NCI-H774 (cell line): ENCODE measurements at places on chromosomes 12 and 14.

DNA sequence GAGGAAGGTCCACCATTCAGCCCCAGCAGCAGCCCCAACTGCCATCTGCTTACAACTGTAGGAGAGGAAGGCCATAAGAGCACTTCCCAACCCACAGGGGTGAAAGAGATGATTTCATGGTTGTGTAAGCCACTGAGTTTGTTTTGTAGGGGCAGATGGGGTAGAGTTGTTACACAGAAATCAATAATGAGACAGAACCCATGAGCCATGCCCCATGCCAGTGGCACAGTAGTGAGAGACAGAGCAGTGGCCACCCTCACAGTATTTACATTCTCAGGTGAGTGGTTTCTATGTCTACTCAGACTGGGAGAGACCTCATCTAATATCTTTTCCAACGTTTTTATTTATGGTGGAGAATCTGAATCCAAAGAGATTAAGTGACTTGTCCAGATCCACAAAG is 68.6 kb downstream of the NUAK1 start:
- no peak for DNase-seq

DNA sequence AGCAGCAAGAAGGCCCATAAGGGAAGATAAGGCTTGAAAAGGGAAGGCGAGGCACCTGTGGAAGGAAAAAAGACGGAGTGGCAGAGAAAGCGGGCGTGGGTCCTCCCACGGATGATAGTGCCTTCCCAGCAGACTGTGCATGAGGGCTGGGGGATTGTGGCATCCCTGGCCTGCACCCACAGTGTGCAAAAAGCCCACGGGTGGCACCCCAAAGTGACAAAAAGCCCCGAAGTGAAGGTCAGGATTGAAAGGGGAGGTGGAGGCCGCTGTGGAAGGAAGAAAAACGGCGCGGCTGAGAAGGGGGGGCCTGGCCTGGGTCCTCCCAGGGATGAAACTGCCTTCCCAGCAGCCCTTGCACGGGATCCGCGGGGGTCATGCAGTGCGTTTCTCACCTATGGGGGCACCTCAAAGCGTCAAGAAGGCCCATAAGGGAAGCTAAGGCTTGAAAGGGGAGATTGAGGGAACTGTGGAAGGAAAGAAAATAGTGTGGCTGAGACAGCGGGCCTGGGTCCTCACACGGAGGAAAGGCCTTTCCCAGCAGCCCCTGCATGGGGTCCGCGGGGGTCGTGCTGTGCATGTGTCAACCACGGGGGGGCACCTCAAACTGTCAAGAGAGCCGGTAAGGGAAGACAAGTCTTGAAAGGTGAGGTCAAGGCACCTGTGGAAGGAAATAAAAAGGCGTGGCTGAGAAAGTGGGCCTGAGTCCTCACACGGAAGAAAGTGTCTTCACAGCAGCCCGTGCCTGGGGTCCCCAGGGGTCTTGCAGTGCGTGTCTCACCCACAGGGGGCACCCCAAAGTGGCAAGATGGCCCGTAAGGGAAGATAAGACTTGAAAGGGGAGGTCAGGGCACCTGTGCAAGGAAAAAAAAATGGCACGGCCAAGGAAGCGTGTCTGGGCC is 274.1 kb downstream of the ALG10 start:
- DNase-seq = no peak

DNA sequence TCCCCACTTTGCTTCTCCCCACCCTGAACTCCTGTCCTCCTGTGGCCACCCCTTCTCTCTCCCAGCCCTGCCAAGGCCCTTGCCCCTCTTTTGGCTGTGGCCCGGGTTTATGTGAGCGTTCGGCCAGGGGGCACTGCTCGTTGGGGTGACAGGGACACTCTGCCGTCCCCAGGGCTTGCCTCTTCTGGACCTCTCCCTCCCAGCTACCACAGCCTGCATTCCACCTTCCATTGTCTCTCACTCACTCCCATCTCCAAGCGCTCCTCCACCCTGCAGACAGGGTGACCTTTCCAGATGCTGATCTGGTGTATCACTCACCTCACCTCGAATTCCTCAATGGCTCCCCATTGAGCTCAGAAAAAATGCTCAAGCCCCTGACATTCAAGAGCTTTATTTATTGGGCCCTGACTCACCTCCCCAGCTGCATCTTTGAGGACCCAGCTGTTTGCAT is 1.4 kb downstream of the SERPINA9 start:
- DNase-seq = no peak

DNA sequence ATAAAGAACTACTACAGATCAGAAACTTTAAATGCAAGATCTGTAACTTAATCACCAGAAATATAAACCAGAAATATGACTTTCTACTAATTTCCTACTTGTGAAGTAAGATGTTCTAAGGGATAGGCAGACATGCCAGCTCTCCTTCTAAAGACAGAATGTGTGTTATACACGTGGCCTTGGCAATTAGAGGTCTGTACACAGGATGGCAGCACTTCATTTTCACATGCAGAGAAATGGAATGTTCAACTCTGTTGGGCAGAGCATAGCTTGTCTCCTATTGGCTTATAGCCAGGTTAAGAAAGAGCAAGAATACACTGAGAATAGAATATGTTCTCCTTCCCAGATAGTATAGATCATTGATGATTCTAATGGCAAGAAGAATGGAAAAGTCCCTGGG is 403.8 kb downstream of the DAD1 start:
- DNase-seq = no peak

- DNase-seq = no peak
Measured at GRCh38 chr14:32697114-32697513, 241.6 kb upstream of the NPAS3 start.

DNA sequence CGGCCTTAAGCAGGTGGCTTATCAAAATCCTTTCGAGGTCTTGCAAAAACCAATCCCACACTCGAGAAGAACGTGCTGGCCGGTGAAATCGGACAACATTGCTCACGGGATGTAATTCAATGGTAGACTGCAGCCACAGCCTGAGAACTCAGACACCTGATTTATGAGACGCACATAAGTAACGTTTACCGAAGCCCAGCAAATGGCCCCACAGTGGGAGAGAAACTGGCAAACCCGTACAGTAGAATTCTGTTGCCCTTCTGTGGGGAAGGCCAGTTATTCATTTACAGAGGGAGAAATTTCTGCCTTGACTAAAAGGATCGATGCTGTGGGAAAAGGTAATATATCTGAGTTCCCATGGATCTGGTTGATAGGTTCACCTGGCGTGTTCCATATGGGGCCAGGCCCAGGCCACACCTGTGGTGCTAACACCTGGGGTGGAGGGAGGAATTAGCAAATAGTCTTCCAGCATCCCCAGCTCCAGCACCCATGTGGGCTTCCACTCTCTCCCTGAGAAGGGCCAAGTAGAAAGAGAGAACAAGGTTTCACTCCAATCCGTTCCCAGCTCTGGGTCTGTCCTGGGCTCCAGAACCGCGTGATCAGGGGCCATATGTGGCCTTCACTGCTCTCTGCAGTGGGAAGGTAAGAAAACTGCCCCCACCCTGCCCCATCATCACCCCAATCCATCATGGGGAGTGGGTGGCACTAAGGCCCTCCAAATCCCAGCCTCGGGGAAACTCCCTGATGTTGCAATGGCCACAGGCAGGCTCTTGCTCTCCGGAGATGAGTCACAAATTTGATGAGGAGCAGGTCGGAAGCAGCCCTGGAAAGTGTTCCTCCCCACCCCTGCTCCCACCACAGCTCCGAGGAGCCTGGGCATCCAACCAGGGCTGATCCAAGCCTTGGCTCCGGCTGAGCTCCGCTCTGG is 12.7 kb downstream of the BDKRB1 start:
- DNase-seq = no peak

DNA sequence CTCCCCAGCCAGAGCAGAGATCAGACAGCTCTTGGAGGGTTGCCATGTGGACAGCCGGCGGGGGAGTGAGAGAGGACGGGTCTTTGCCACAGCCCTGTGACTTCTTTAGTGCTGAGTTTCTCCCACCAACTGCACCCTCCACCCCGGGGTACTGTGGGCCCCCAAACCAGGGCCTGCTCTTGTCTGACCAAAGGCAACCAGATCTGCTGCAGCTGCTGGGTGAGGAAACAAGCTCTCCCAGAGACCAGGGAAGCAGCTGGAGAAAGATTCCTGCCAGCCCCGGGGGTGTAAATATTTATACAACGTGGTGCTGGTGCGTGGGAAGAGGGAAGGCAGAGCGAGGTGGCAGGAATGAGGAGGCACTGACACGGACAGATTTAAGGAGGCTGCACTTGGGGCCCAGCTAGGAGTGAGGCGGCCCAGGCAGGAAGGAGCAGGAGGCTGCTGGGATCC is 14.3 kb upstream of the ZFP36L1 start:
- no peak for DNase-seq

DNA sequence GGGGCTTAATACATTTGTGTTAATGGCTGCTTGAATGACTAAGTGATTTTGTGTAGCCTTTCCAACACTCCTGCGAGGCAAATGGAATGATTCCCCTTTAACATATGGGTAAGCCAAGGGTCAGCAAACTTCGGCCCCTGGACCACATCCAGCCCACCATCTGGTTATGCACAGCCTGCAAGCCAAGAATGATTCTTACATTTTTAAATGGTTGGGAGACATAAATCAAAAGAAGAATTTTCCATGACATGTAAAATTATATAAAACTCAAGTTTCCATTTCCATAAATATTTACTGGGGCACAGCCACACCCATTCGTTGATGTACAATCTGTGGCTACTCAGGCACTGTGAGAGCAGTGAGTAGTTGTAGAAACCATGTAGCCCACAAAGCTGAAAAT is 9.0 kb downstream of the SLC8B1 start:
- no peak for DNase-seq

DNA sequence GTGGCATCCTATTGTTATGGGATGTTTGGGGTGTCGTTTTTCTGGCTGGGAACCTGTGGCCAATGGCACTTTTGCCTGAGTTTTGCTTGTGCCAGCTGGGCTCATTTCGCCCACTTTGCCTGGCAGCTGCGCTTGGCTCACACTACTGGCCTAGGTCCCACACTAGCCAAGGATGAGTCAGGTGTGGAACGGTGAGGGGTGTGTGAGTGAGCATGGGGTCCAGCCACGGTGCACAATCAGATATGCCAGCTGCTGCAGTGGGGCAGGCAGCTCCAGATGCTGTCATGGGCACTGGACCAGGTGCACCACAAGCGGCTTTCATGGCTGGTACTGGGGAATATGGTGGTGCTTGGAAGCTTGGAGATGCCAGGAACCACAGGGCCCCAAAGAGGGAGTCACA is 21.5 kb downstream of the TRHDE start:
- no peak for DNase-seq
